Ureter (tissue), 1 donor: ENCODE measurements at places on chromosomes 6 and 20. TPM values are rescaled to one million over a fixed set of nuclear protein-coding genes. Genes with fewer than 3 reads are reported as not detected.
A peak's percentile ranks its signal among the peaks of the same experiment; 100 is the strongest.

GRCh38 chr6:2990248-2990931, 9.3 kb upstream of the NQO2 start:
- peak; percentile 49 for DNase-seq

- DNase-seq: no peak
These were observed 24.6 kb downstream of the NOL4L start for GRCh38 chr20:32560482-32560988.

- no peak for DNase-seq
These were observed 134.8 kb downstream of the LY86 start for GRCh38 chr6:6723361-6723760.

DNA sequence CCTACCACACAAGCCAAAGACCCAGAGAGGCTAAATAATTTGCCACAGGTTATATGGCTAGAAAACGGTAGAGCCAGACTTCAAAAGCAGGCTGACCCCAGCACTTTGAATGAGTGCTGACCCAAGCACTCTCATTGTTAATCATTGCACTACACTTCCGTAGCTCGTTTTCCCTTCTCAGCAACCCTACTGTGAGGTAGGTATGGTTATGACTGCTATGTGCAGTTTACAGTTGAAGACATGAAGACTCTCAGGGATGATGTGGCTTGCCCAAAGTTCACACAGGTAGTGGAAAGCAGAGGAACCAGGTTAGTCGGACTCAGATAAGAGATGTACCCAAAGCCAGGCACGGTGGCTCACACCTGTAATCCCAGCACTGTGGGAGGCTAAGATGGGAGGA, 33.5 kb upstream of the RIMS4 start:
- no peak for DNase-seq

- DNase-seq: no peak
These were observed 9.2 kb downstream of the ECI2 start for GRCh38 chr6:4125933-4126864.

DNA sequence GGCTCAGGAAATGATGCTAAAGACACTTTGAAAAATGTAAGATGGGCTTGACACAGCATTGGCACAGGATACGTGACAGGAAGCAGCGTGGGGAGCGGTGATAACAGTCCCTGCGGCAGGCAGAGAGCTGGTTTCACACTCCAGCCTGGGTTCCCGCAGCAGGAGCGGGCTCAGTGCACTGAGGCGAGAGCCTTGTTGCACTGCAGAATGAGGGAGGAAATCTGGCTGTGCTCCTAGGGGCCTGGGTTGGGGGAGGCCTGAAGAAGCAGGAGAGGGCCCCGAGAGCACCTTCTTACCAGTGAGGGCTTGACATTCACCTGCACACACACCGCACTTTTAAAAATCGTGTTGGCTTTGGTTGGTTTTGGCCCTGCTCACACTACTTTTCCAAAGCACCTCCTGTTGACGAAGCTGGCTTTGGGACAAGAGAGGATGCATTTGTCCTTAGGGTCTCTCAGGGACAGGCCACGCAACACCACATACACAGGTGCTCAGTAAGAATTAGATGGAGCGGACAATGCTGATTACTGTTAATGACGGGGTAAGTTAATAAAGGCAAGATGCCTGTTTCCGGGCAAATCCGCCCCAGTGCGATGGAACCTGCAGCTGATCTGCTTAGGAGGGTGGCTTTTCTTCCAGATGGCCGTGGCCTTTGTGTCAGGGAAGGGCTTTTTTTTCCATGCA, 49.4 kb upstream of the ARMC2 start:
- no peak for DNase-seq

- DNase-seq: peak; percentile 72
These were observed 4.1 kb upstream of the BNIP5 start for GRCh38 chr6:36340618-36341454.

DNA sequence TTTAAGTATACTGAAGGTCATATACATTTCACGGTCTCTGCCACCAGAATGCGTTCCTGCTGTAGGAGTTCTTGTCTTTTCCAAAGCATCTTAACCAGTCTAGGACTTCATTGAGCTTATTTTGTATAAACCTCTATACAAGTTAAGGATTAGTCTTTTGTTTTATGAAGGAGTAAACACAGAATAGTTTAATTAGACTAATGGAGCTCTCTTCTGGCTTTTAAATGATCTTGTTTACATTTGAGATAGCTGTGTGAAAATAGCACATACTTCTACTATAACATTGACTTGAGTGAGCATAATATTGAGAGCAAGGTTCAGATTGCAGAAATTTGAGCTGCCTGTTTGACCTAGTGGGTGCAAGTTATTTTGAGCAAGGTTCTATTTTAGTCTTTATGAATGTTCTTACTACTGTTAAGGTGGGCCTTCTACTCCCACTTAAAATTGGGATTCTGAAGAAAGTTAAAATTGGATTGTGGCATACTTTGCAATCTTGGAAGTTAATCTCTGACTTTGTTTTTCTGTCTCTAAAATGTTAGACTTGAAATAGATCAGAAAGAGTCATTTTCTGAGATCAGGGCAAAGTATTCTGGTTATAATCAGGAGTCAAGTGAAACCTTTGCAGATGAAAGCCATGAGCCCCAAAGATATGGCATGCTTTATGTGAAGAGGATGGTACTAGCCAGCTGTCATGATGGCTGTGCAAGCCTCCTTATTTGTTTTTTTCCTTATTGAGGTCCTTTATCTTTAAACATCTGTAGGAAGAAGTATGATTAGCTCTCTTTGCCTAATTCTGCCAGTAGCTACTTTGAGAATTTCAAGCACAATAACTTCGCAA, 41.8 kb downstream of the RPRD1B start:
- DNase-seq: no peak

- no peak for DNase-seq
These were observed 49.8 kb upstream of the STXBP5 start for GRCh38 chr6:147154454-147154853.

GRCh38 chr20:9949563-9949962, 85.2 kb upstream of the ANKEF1 start:
- no peak for DNase-seq

GRCh38 chr20:18678549-18679419, 90.9 kb downstream of the DTD1 start:
- DNase-seq: no peak

DNA sequence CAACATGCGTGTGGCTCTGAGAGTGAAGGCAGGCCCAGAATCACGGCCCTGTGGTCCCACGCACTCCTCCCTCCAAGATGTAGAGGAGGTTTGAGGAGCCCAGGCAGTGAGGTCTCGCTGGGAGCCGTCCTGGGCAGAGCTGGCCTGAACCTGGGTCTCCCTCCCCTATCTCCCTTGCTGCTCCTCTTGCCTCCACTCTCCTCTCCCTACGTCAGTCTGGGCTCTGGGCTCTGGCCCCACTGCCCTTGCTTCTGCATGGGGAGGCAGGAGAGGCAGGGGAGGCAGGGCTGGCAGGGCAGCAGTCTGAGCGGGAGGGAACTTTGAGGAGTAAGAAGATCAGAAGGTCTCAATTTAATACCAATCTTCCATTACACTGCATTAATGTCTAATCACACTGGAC, 375.1 kb downstream of the ZFAND3 start:
- no peak for DNase-seq

- no peak for DNase-seq
These were observed 40.1 kb upstream of the SLC23A2 start for GRCh38 chr20:5041433-5041832.

DNA sequence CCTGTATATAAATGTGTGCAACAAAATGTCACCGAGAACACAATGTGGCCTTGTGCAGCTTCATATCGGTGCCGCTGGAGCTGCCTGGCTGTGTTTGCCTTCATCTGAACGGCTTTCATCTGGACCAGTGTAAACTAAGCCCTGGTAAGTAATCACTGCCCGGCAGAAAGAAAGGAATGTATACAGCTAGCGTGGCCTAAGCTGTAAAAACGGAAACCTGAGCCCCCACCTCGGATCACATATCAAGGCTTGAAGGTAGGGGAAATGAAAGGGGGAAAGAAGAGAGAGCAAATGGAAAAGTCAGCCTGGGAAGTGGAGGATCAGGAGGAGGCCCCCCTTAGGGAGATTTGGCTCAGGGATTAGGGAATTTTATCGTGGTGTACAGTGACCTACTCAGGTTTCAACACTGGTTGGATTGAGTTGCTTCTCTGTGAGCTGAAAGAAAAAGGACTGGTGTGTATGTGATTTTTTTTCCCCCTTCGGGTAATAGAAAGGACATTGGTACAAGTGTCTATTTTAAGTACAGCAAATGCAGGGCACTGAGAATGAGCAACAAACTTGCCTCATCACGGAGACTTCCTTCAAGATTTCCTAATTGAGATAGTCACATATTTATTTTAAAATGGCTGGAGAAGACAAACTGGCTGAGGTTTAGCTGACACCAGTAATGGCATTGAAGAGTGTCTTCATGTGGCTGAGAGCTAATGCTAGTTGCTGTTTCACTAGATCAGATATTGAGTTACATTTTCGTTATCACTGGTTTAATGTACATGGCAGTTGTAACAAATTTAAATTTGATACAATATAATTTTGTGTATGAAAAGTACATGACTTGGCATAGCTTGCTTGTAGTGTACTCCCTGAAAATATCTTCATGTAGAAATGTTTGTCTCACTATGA, 3.5 kb downstream of the SOBP start:
- no peak for DNase-seq

GRCh38 chr6:76771059-76771634, 692.1 kb downstream of the HTR1B start:
- no peak for DNase-seq

DNA sequence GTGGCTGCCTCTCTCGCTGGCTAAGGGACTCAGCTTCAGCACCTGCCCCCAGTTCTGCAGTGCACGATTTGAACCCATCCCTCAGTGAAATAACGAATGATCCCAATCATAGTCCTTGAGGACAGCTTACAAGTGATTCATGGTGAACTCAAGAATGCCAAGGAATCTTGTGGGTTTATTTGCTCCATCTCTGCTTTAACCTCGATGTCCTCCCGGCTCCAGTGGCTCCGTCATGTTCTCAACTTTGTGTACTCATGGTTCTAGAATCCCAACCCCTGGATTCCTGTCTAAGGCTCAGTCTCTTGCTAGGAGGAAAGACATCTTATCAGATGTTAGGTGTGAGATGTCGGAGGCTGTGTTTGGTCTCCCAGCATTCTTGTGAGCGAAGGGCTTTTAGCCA, 29.0 kb upstream of the GTSF1L start:
- no peak for DNase-seq

DNA sequence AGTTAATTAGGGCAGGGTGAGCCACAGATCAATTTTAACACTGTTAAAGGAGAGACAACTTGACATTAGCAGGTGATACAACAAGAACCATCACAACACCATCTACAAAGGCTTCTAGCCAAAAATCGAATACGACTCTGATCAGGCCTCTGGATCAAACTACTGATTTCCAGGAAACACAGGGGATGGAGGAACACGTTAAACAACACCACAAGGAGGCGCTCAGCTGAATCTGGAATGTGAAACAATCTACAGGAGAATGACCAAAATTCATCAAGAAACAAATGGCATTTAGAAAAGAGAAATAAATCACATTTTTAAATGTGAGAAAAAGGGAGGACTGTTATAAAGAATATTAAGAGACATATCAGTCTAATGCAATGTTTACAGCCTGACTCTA, 13.5 kb upstream of the MAFB start:
- DNase-seq: no peak

UTRN gene
- 153 TPM for total RNA-seq

HMGN3 gene
- 64.1 TPM for total RNA-seq

RIPOR3 gene
- total RNA-seq: 5.0 TPM

PLCB4 gene
- total RNA-seq: 22.9 TPM

GPX5 gene
- total RNA-seq: not detected

GNMT gene
- total RNA-seq: 0.73 TPM

SMOC2 gene
- total RNA-seq: 26.1 TPM

SPATS1 gene
- total RNA-seq: not detected

C20orf202 gene
- total RNA-seq: 1.2 TPM

PTCHD4 gene
- total RNA-seq: 1.1 TPM

GNAS-AS1 gene
- total RNA-seq: 2.4 TPM
